ENCODE measurements at places on chromosomes 4 and X.

- no peak for DNase-seq
These were observed 75.2 kb downstream of the GABRB1 start for GRCh38 chr4:47106561-47106960.

GRCh38 chr4:86898562-86898961 is 6.3 kb upstream of the C4orf36 start:
- DNase-seq = no peak

DNA sequence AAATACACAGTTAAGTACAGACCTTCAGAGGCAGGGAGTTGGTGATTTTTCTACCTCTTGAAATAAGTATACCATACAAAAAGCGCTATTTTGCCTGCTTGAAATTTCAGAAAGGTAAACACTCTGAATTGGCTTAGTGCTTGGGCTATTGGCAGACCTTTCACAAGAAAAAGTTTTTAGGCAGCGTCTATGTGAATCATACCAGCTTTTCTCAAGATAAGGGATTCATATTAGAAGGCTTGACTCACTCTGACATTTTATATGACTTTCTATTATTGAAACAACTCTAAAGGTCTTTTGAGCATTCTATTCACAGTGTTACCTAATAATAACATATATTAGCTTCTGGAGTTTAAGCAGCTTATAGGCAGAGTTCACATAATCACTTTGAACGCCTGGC is 286.4 kb upstream of the FAT1 start:
- DNase-seq = no peak

GRCh38 chr4:986428-986878 is 391 bp upstream of the IDUA start:
- no peak for DNase-seq

DNA sequence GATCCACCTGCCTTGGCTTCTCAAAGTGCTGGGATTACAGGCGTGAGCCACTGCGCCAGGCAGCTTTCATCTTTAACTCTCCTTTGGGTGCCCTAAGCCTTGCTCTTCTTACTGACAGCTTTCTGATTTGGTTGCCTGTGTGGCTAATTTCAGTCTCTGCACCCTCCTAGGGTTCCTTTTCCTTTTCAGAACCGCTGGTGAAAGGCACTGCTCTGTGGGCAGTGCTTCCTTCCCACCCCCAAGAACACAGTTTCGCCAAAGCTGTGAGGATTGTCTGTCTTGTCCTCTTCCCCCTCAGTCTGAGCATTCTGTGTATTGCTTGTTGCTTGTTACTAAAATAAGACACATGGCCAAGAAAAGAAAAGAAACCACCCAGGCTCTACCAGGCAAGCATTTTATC is 101.4 kb upstream of the FRMPD3 start:
- DNase-seq = no peak

- DNase-seq = no peak
These were observed 241.4 kb upstream of the CNKSR2 start for GRCh38 chrX:21132686-21133393.
